ENCODE measurements at places on chromosomes 4 and X.

GRCh38 chr4:128191115-128191781 is 96.4 kb downstream of the PGRMC2 start:
- DNase-seq = peak; percentile 10

DNA sequence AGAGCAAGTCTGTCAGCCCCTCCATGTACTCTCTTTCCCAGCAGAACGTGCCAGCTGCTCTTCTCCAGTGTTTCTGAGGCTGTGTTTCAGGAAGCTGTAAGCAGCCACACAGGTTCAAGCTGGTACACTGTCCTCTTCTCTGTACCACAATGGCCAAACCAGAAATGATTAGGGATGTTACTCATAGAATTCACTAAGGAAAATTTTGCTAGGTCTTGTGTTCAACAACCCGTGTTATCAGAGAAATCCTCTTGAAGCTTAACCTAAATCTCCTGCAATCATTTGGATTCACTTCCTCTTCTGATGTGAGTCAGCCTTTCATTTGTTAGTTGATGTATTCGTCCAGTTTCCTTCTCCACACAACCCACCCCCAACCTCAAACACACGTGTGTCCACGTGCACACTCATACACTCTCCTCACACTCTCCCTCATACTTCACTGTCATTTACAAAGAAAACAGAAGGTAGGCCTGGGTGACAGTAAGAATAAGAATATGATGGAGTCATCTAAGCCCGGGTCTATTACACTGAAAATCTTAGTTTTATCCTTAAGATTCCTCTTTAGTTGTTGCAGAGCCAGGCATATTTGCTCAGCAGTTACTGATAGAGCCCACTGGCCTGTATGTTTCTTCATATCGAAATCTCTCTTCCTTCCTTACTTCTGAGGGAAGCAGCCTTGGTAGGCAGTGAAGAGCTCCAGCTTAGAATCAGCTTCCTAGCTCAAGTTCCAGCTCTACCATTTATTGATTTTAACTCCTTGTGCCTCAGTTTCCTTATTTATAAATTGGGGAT is 63.4 kb downstream of the DCUN1D4 start:
- no peak for DNase-seq

DNA sequence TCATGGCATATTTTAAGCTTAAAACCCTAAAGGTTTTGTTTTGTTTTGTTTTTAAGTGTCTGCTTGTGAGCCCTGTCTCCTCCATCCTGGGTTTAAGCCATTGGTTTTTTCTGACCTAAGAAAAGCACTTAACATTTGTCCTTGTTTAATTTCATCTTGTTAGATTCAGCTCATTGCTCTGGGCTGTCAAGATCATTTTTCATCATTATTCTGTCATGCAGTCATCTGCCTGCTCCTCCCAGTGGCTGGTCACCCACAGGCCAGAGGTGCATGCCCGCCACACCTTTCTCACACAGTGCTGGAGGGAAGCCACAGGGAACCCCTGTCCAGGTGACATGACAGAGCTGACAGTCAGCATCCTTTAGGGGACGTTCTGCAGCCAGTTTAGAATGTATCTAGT is 11.7 kb upstream of the REELD1 start:
- no peak for DNase-seq

GRCh38 chr4:1399508-1400190 is 6.6 kb downstream of the NKX1-1 start:
- no peak for DNase-seq

GRCh38 chrX:21733705-21734104 is 24.2 kb downstream of the SMPX start:
- no peak for DNase-seq

GRCh38 chrX:112819813-112820212 is 20.8 kb downstream of the AMOT start:
- DNase-seq = no peak
